ACHN (cell line): ENCODE measurements at places on chromosomes 2 and 18.

GRCh38 chr2:217914078-217914477 is 88.7 kb downstream of the TNS1 start:
- no peak for DNase-seq

DNA sequence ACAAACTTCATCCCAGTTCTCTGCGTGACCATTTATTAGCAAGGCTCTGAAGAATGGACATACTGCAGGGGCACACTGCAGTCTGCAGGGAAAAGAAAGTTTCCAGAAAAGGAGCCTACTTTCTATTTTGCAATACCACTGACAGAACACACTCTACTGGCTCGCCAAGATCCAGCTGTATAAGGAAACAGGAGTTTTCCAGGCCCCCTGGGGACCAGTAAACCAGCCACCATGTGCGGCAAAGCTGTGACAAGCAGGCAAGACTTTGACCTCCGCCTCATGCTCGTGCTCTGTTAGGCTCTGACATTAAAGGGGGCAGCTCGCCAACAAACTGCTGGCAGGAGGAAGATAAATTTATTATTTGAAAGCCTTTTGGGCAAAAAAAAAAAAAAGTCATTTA is 67.3 kb downstream of the CCBE1 start:
- DNase-seq = no peak

GRCh38 chr2:85732467-85733120 is 21.2 kb upstream of the ATOH8 start:
- no peak for DNase-seq

GRCh38 chr18:57209713-57210106 is 62.8 kb downstream of the BOD1L2 start:
- no peak for DNase-seq

- peak; percentile 58 for DNase-seq
Observed at GRCh38 chr18:49178736-49179135, 228.0 kb upstream of the SMAD7 start.
